ENCODE measurements at places on chromosomes 6 and 20.

DNA sequence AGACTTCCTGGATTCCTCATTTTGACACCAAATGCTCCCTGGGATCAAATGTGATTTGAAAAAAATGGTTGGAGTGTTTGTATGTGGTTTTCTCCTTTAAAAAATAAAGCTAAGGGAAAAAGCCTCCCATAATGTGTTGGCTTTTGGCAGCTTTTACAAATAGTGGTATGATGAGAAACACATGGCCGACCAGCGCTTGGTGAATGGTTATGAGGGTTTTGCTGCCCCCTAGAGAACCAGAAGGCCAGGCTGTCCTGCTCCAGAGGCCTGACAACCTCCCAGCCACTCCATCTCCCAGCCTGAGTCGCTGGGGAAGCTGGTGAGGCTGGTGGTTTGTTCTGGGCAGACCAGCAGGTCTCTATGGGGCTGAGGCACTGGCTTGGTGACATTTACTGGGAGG is 69.3 kb downstream of the CLIC5 start:
- DNase-seq, result peak; percentile 55

- no peak for DNase-seq
Measured at GRCh38 chr6:12848964-12849808, 132.6 kb downstream of the PHACTR1 start.

- DNase-seq, result no peak
Measured at GRCh38 chr20:44208770-44209169, 1.8 kb downstream of the OSER1 start.

DNA sequence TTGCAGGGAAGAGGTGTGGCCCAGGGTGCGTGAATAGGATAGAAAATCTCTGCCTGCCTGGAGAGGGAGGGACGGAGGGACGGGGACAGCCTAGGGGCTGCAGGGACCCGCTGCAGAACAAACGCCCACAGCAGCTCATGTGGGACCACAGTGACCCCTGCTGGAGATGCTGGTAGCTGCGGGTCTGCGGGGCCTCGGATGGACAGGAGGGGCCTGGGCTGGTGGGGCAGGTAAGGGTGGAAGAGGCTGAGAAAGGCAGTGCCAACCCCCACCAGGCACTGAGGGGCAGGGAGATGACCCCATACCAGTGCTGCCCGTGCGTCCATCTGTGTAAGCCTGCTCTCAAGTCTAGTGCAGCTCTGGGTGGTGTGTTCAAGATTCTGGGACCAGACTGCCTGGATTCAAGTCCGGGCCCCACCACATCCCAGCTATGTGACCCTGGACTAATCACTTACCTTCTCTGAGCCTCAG is 39.4 kb downstream of the KIAA1755 start:
- DNase-seq, result no peak

DNA sequence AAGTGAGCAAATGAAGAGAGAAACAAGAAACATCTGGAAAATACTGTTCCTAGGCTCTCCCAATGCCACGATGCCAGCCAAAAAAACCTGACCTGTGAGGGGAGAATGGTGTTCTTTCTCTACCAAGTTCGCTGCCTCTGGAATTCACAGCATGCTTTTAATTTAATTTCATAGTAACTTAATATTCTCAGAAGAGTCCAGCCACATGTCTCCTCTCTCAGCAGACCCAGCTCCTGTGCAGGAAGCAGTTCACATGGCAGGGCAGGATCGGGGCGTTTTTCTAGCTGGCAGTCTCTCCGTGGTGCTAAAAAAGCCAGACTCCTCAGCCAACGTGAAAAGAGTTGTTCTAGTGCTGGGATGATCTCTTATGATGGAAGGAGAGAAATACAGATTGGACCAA is 57.5 kb downstream of the BFSP1 start:
- no peak for DNase-seq

GRCh38 chr20:8212286-8212685 is 80.2 kb downstream of the PLCB1 start:
- DNase-seq, result no peak

DNA sequence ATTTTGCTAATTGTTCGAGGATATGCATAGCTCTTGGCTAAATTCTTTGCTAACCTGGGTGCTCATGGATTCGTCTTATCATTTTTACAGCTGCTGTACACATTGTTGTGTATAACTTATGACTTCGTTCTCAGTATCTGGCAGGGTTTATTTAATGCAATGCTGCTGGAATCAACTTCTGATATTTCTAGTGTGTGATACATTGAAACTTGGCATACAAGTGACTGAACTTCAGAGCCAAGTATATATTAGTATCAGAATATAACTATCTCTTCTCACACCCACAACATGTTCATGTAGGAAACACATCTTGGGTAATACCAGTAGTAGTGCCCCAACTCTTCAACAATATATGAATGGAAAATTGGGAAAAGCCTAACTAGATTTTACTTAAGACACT is 764.2 kb downstream of the TENT5A start:
- no peak for DNase-seq

DNA sequence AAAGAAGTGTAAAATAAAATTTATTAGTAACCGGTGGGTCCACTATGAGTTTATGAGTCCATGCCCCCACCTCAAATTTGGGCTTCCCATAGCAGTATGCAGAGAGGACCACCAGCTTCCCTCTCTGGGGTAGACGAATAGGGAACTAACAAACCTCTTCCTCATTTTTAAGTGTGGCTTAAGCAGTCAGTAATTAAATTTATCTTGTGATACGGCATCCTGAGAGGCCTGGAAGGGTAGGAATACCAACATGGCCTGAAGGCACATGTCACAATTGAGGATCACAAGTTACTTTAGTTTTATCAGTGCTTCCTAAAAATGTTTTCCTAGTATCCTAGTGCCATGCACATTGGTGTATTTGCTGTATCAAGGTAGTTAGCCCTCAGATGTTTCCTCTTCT is 239.9 kb downstream of the HIVEP2 start:
- DNase-seq, result no peak

DNA sequence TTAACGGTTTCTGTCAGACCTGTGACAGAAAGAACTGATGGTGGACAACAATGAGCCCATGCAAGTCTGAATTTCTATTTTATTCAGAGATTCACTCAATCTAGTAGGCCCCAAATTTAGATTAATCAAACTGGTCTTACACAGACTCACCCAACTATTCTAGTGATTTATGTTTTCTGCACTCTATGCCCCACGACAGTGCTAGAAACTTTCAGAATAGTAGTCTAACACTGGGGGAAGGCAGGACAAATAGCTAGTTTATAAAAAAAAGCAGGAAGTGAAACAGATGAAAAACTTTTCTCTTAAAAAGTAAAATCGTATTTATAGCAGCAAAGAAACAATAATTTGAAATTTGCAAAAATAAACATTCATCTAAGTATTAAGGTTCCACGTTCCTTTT is 5.0 kb downstream of the TCP11 start:
- no peak for DNase-seq

- DNase-seq, result no peak
Measured at GRCh38 chr6:47308552-47309290, 984 bp downstream of the TNFRSF21 start.

GRCh38 chr6:14927398-14927797 is 318.5 kb upstream of the JARID2 start:
- no peak for DNase-seq

DNA sequence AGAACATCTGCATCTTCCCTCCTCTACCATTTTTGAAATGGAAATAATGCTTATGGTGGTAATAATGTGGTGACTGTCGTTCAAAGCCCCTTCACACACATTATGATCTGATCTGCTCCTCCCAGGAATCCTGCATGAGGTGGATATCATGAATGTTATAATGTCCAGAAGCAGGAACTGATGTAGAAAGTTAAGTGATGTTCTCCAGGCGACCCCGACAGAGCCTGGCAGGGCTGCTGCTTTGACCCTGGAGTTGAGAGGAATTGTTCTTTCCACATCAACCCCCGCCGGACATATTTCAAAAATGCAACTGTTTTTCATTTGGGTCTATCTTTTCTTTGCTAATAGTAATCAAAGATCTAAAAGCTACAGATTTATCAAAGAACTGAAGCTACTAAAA is 131.6 kb downstream of the GMPR start:
- no peak for DNase-seq

- no peak for DNase-seq
Measured at GRCh38 chr6:44676826-44677433, 289.4 kb downstream of the CDC5L start.

- DNase-seq, result no peak
Measured at GRCh38 chr20:53748821-53749421, 155.3 kb upstream of the ZNF217 start.

- DNase-seq, result no peak
Measured at GRCh38 chr20:50133474-50134217, 19.9 kb downstream of the PEDS1 start.

- DNase-seq, result no peak
Measured at GRCh38 chr6:50905297-50905696, 86.6 kb downstream of the TFAP2B start.

GRCh38 chr20:52365688-52366087 is 174.1 kb upstream of the ZFP64 start:
- no peak for DNase-seq

DNA sequence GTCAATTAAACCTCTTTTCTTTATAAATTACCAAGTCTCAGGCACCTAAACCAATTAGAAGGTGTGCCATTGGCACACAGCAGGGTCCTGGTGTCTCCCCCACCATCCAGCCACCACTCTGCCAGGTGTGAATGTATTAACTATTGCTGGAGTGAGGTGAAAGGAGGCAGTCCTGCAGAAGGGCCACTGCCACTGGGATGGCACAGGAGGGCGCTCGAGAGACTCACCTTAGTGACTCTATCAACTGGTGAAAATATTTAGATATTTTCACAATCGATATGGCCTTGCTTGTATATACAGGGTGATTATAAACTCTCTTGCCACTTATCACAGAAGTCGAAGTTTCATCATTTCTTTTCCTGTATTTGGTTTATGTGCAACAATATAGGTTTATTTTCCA is 145.6 kb upstream of the ESR1 start:
- no peak for DNase-seq

DNA sequence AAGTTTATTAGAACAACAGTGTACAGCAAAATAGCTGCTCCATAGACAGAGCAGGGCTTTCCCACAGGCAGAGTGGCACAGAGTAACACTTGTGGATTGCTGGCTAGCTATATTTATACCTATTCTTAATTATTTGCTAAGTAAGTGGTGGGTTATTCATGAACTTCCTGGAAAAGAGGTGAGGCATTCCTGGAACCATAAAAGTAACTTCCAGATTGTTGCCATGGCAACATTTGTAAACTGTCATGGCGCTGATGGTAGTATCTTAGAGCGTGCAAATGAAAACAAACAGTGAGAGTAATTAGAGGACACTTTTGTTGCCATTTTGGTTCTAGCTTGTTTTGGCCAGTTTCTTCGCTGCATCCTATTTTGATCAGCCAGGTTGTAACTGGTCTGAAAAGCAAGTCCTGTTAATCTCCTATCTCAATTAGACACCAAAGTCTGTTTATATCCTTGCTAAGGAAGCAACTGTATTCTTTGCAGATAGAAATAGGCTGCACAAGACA is 23.9 kb downstream of the DEFB114 start:
- no peak for DNase-seq

DNA sequence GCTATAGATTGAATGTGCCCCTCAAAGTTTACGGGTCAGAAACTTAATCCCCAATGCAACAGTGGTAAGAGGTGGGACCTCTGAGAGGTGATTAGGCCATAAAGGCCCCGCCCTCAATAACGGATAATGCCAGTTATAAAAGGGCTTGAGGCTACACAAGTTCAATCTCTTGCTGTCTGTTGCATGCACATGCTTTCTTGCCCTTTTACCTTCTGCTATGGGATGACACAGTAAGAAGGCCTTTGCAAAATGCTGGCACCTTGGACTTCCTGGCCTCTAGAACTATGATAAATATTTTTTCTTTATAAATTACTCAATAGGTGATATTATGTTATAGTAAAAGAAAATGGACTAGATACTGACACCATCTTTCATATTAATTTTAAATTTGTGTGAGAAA is 806.1 kb downstream of the TENT5A start:
- no peak for DNase-seq

- DNase-seq, result no peak
Measured at GRCh38 chr6:85408039-85408438, 41.8 kb upstream of the NT5E start.

- no peak for DNase-seq
Measured at GRCh38 chr6:168951217-168951616, 302.4 kb downstream of the THBS2 start.

DNA sequence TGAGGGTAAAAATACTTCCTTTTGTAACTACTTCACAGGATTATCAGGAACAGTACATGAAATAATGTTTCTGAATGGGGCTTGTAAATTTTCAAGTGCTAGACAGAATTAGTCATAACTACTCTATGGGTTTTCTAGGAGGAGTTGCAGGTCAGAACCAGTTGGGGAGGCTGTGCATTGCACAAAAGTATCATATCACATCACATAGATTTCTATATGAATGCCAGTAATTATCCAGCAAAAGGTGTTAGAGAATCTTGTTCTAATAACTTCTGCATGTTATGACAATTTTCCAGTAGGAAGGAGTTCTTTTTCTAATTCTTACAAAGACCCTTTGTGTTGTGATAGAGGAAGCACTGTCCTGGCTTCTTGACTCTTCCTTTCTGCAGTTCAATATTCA is 551.6 kb downstream of the COL12A1 start:
- no peak for DNase-seq

DNA sequence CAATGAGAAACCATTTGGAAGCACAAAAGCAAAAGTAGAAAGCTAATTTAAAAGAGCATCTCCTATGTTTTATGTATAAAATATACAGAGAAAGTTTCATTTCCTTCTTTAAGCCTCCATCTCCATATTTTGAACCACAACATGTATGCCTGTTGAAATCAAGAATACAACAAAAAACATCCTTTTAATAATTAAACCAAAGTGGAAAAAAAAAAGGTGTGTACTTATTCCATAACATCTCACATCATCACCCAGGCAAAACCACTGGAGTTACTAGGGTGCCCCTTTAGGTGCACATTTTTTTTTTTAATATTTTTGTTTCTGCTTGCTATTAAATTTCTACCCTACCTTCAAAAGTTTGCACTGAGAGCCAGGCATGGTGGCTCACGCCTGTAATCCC is 43.0 kb downstream of the EDN1 start:
- no peak for DNase-seq

Data from smooth muscle cell of the brain vasculature (primary cell).